ENCODE measurements at places on chromosomes 12 and 14. TPM values are rescaled to one million over a fixed set of nuclear protein-coding genes. Genes with fewer than 3 reads are reported as not detected.

DNA sequence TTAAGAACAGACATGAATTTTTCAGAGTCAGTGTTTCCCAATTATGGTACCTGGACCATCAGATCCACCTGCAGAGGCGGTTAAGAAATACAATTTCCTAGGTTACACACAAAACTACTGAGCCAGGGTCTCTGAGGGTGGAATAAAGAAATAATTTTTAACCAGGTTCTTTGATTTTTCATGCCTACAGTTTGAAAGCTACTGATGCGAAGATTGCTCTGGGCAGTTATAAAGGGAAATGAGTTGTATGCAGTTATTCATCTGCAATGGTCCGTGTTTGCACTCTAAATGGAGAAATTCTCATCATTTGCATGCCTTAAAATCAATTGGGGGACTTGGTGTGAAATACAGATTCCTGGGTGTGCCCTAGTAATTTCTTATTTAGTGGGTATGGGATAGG, 89.7 kb downstream of the ERGIC2 start:
- no peak for DNase-seq

DNA sequence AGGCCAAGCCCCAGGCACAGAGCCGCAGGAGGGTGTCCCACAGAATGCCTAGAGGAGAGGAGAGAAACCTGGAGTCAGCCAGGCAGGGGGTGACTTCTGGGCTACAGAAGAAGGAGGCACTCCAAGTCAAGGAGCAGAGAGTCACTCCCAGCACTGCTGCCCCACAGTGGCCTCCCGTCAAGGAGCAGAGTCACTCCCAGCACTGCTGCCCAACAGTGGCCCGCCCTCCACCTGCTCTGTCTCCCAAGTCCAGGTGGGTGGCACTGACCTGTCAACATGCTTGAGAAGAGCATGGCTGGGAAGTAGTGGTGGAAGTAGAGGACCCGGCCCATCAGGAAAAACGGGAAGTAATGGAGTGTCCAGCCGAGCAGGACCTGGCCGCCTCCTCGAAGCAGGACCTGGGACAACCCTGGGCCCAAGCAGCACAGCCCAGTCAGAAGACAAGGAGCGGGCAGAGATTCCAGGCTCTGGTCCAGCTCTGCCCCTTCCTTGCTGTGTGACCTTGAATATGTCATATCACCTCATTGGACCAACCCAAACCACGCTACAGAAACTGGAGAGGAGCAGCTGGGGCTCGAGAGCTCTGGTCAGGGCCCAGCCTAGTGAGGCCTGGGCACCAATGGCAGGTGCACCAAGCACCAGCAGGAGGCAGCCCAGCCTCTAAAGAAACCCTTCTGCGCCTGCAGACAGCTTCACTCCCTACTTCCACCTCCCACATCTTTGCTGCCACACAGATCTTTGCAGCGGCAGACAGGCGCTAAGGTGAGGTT, 7.6 kb upstream of the NGB start:
- DNase-seq = no peak

GRCh38 chr12:104873374-104873773, 84.7 kb downstream of the SLC41A2 start:
- no peak for DNase-seq

- DNase-seq = no peak
Observed at GRCh38 chr12:4147031-4147481, 126.5 kb upstream of the CCND2 start.

The CDH24 gene
- polyA plus RNA-seq = 9.1 TPM

- no peak for DNase-seq
Observed at GRCh38 chr12:67411562-67411961, 142.4 kb downstream of the CAND1 start.

GRCh38 chr14:71141701-71142374, 234.6 kb downstream of the PCNX1 start:
- no peak for DNase-seq

DNA sequence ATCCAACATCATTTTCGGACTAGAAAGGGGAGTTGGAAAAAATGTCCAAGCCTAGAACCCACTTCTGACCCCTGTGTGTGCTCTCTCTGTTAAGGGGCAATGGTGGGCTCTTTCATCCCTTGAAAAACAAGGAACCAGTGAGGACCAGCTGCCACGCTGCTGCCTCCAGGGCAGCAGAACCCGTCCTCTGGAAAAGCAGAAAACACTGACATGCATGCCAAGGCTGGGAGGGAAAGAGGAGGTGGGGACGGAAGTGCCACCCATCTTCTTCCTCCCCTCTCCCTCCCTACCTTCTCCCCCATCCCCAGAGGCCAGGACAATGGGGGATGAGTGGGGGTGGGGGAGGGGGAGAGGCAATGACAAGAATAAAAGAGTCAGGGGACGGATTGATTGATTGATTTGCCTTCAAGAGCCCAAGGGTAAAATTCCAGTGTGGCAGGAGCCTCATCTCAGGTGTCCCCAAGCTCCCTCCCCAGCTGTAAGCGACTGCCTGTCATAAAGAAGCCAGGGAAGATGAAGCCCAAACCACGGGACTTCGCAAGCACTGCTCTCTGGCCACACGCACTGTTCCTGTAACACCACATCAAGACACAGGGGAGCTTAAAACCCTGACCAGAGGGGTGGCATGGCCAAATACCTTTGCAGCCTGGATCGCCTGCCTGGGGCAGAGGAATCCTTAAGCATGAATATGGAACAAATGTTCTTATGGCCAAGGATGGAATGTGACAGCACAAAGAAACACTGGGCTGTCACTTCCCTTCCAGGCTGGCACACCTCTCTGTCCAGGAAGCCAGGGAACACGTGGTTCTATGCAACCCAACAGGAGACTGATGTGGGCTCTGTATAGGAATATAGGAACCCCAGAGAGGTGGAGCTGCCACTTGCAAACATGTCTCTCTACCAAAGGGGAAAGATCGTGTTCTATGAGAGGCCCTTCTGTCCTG, 38.9 kb upstream of the BDKRB2 start:
- DNase-seq = no peak

DNA sequence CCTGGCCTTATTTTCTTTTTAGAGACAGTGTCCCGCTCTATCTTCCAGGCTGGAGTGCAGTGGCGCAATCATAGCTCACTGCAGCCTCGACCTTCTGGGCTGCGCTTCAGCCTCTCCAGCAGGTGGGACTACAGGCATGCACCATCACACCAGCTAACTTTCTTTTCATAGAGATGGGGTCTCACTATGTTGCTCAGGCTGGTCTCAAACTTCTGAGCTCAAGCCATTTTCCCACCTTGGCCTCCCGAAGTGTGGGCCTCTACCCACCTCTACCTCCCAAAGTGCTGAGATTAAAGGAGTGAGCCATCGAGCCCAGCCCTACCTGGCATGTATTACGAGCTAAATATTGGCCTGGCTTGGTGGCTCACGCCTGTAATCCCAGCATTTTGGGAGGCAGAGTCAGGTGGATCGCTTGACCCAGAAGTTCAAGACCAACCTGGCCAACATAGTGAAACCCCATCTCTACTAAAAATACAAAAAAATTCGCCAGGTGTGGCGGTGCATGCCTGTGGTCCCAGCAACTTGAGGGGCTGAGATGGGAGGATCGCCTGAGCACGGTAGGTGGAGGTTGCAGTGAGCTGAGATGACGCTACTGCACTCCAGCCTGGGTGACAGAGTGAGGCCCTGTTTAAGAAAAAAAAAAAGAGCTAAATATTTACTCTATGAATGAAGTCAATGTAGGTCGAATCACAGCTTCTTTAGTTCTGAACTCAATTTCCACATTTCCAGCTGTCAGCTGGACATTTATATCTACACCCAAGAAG, 7.6 kb upstream of the RILPL1 start:
- no peak for DNase-seq

DNA sequence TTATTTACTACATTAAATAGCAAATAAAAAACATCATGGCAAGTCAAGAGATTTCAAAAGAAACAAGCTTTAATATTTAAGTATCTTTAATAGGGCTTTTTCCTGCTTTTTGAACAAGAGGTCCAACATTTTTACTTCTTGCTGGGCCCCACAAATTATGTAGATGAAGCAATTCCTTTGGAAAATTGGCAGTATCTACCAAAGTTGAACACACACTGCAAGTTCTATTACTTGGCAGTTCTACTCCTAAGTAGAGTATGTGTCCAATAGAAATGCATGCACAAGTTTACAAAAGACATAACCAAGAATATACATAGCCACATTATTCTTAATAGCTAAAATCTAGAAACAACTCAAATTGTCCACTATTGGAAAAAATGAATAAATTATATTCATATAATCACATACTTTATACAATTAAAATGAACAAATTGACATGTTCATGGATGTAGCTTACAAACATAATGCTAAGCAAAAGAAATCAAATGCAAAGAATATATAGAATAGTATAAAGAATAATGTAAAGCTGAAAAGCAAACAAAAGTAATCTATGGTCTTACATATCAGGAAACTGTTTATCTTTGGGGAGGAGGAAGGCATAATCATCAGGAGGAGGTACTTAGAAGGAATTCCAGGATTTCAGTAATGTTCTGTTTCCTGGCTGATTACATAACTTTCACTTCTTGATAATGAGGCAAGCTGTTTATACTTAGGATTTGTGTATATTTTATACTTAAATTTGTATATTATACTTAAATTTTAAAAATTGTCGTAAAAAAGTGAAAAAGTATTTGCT, 6.5 kb upstream of the TMBIM4 start:
- DNase-seq = no peak

DNA sequence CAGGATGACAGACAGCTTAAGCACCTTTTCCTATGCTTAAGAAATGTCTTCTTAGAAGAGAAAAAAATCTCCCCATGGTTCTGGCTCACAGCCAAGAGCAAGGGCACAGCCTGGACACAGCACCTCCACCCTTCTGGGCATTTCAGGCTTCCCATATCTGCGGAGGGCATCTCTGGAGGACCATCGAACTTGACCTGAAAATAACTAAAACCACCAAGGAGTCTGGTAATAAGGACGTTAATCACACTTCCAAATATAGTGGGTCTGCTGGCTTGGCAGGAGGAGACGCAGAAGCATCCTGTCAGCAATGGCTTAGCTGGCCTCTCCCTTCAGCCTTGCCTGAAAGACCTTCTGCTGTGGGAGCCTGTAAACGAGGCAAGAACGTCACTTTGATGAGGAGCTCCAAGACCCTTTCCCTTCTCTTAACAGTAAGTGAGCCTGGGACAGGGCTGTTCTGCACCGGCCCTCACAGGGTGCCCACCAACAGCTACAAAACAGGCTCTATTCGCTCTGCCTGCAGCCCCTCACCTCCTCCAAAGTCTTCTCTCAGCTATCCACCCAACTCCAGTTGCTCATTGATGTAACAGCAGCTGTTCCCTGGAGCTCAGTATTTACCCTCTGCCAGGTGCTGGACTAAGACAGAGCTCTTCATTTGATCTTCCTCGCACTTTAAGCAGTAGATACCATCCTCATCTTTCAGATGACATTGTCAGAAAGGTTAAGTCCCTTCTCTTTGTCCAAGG, 13.2 kb downstream of the SETD3 start:
- no peak for DNase-seq

The ANO2 gene
- 4.0 TPM for polyA plus RNA-seq

The PGF gene
- polyA plus RNA-seq = 12.2 TPM

The FBXO21 gene
- polyA plus RNA-seq = 12.4 TPM

- DNase-seq = peak; percentile 15
Observed at GRCh38 chr14:65333943-65334687, 78.4 kb upstream of the FUT8 start.

The RNASE4 gene
- polyA plus RNA-seq = 16.2 TPM

- peak; percentile 78 for DNase-seq
Observed at GRCh38 chr12:131046813-131047788, 93.4 kb downstream of the ADGRD1 start.

DNA sequence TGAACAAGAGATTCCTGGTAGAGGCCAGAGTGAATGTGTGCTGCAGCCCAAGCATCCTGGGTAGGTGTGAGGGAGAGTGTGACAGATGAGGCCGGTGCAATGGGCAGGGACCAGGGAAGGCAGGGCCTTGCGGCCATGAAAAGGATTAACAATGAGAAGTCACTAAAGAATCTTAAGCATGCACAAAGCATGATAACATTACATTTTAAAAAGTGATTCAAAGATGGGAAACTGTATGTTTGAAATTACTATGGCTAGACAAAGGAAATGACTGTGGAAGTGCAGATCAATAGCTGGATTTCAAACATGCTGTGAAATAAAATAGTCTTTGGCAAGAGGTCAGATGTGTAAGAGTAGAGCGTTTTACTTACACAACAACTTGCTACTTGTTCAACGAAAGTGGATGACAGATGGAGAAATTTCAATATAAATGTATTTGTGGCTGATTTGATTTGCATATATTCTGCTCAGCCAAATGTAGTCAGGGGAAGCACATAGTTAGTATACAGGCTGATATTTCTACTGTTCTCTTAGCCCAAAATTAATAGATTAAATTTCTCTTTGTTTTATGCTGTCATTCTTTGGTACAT, 175.5 kb downstream of the CCDC59 start:
- DNase-seq = no peak

GRCh38 chr14:54743382-54743781, 159.2 kb downstream of the GCH1 start:
- DNase-seq = no peak

The SLC15A5 gene
- not detected for polyA plus RNA-seq

The RHOJ gene
- polyA plus RNA-seq = 19.8 TPM

- DNase-seq = no peak
Observed at GRCh38 chr12:112330706-112331105, 51.5 kb downstream of the HECTD4 start.

The BIN2 gene
- 1.4 TPM for polyA plus RNA-seq

- no peak for DNase-seq
Observed at GRCh38 chr12:85630851-85631250, 205.4 kb downstream of the RASSF9 start.
